ENCODE measurements at places on chromosomes 2 and 18.

DNA sequence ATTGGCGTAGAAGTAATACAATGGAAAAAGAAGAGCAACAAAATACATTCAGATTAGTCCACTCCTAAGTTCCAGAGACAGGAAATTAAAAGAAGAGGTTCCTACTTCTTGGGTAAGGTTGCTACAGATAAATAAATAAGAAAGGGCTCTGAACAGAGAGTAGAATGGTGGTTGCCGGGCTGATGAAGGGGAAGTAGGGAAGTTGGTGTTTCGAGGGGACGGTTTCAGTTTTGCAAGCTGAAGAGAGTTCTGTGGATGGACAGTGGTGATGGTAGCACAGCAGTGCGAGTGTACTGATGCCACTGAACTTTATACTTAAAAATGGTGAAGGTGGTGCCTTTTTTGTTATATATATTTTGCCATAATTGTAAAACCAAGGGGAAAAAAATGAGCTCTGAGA, 48.2 kb downstream of the CABYR start:
- no peak for DNase-seq

DNA sequence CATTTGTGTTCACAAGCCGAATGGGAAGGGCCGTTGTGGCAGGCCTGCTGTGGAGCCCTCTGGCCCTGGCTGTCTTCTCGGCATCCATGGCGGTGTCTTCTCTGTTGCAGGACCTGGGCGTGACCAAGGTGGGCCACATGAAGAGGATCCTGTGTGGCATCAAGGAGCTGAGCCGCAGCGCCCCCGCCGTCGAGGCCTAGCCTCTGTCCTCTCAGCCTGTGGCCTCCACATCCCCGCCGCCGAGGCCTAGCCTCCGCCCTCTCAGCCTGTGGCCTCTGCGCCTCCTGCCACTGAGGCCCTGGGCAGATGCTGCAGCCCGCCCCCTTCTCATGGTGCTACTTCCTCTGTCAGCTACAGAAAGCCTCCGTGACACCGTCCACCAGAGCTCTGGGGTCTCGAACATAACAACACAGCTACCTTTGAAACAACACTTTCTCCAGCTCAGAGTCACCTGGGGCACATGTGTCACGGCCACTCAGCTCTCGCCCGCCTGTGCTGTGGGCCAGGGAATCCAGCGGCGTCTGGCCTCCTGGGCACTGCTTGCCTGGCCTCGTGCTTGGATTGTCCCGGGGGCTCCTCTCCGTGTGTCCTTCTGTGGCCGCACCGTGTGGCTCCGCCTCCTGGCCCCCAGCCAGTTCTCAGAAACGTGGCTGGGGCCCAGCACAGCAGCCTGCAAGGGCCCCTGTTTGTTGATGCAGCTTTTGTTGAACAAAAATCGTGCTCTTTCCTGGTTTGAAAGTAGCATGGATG, 97.1 kb downstream of the USP40 start:
- no peak for DNase-seq

DNA sequence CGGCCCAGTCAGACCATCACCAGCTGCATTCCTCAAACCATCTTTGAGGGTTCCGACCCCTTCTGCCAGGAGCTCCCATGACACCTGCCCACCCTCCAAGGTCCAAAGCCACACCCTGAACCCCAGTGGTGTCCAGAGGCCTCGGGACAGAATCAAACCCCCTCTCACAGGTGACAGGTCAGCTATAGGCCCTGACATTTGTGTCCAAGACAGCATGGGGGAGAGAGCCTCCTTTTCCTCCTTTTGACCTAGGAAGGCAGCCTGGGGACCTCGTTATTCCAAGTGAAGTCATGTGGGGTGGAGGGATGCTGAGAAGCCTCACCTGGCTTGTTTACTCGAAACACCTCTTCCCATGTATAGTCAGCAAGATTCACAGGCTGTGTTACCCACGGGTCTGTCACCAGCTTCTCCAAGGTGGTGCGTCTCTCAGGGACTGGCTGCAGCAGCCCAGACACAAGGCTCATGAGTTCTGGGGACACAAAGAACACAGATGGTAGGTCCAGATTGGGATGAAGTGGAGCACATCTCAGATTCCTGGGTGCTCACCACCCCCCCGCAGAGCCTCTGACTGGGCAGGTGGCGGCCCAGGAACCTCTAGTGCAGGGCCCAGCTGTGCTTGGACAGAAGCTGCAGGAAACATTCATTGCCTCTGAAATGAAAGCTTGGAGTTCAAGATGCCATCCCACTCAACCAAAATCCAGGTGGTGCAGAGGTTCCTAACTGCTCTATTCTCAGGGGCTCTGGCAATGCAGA, 5.1 kb upstream of the MTERF4 start:
- no peak for DNase-seq

DNA sequence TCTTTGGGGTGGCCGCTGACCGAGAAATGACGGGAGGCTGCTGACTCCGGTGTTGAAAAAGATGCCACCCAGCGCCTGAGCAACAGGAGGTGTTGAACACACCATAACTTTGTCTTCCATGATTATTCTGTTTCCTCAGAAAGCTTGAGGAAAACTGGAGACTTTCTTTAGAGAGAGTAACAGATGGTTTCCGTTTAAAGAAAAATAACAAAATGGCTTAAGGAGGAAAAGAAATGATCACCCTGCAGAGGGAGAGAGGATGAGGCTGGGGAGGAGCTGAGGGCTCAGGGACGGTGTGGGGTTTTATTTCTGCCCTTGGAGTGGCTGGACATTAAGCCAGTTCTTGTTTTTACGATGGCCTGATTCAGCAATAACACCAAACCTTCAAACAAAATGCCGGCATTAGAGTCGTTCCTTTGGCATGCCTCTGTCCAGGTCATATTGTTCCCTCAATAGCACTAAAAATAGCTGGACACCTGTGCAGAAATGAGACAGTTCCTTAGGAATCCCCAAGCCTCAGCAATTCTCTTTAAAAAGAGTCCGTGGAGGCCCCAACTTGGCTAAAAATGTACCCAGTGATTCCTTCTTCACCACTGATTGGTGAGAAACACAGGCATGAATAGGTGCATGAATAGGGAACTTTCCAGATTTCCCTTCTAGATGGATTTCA, 182.4 kb downstream of the ALPK2 start:
- DNase-seq = no peak

- DNase-seq = no peak
Measured at GRCh38 chr18:78123144-78123909, 856.3 kb upstream of the SALL3 start.

DNA sequence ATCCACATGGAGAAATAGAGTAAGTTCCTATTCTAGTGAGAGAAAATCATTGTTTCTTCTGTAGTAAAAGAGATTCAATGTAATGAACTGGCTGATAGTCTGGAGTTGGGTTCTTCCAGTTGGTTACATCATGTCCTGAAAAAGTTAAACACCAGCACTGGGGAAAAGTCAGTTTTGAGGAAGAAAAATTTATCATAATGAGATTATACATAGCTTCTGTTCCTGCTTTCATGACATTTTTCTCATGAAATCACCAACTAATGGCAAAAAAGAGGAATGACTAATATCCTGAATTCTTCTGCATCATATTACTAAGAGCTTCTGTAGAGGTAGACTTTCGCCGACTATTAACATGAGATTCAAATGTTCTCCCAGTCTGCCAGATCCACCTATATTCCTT, 69.2 kb upstream of the SLC9A2 start:
- no peak for DNase-seq

- DNase-seq = no peak
Measured at GRCh38 chr18:69205925-69206324, 194.8 kb upstream of the DOK6 start.

DNA sequence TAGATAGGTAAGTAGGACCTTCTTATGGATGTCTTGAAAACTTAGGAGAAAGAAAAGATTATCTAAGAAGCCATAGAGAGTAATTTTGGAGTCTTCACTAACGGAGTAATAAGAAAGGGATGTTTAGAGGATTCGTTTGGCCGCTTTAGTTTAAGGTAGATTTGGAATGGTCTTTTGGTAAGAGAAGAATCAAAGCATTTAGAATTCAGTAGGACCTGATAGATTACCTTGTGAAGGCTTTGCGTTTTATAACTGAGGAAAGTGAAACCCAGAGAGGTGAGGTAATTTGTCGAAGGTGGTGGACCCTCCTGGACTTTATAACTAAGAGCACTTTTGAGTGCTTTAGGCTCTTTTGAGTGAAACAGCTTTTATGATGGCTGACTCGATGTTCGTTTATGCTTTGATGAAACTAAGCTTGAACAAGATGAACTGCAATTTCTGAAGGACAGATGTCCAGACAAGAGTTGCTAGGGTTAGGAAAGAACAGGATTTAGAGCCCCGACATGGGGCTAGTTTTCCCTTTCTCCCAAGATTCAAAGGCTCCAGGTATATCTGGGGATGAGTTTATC, 1.3 kb downstream of the MYL12B start:
- DNase-seq = no peak

DNA sequence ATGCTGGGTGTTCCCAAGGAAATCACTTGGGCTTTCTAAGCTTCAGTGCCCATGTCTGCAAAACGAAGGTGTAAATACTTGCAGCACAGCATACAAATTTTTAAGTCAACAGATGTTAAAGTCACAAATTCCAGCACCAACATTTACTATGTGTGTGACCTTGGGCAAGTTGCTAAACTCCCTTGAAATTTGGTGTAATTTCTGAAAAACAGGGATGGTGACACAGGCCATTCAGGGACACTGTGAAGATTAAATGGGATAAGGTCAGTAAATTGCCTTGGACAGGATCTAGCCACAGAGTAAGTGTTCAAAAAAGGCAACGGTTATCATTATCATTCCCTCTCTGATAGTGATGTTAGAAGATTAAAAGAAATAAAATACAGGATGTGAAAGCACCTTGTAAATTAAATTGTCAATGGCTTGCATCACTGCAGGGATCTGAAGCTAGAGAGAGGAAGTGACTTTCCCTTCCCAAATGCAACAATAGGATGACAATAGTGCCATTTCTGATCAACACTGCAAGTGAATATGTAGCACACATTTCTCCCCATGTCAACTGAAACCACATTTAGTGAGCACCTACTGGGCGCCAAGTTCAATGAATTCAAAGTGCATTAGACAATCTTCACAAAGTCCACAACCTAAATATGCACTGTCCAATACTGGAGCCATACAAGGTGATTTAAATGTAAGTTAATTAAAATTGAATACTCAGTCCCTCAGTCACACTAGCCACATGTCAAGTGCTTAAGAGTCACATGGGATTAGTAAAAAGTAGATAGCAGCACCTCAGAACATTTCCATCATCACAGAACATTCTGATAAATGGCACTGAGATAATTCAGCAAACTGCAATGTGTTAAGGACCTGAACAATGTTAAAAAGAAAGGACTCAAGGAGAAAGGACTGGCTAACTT, 81.2 kb downstream of the STK39 start:
- no peak for DNase-seq

GRCh38 chr2:238387332-238387731, 39.4 kb upstream of the ASB1 start:
- DNase-seq = no peak

GRCh38 chr2:5839550-5839949, 147.4 kb downstream of the SOX11 start:
- DNase-seq = no peak

DNA sequence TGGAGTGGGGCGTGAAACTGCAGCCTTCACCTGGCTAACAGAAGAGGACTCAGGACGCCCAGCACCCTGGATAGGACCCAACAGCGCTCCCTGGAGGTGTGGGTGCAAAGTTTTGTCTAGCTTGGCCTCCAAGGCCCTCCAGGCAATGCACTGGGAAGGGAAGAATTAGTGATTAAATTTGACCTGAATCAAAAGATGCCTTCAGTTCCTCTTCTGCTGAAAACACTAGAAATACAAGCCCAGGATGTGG, 779 bp upstream of the TRIB2 start:
- DNase-seq = peak; percentile 48

DNA sequence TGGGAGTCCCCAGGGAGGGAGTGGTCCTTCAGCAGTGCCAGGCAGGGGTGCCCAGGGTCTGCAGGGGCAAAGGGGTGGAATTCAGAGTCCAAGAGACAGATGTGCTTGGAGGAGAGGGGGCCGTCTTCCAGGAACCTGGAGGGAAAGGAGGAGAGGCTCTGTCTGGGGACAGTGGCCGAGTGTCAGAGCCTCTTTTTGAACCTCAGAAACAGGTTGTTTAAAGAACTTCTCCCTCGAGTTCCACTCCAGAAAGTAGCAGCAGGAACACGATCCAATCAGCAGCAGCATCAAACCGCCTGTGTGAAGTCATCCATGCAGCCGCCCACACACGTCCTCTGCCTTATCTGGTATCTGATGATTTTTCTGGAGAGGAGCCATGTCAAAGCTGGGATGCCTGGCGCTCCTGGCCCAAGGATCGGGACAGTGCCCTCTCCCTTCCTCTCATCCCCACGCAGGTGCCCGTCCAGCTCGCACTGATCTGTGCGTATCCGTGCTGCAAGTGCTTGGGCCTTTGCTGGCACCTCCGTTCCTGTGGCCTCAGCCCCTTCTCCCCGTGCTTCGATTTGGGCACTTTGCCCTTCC, 205.1 kb downstream of the NDUFA10 start:
- DNase-seq = no peak

- peak; percentile 25 for DNase-seq
Measured at GRCh38 chr2:186590759-186591505, 1.1 kb downstream of the ITGAV start.

DNA sequence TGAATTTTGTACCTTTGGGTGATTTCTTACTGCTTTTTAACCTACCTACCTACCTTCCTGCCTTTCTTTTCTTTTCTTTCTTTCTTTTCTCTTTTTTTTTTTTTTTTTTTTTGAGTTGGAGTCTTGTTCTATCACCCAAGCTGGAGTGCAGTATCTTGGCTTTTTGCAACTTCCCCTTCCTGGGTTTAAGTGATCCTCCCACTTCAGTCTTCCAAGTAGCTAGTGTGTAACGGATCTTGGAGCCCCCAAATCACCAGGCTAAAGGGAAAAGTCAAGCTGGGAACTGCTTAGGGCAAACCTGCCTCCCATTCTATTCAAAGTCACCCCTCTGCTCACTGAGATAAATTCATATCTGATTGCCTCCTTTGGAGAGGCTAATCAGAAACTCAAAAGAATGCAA, 61.3 kb downstream of the DDX18 start:
- DNase-seq = no peak

DNA sequence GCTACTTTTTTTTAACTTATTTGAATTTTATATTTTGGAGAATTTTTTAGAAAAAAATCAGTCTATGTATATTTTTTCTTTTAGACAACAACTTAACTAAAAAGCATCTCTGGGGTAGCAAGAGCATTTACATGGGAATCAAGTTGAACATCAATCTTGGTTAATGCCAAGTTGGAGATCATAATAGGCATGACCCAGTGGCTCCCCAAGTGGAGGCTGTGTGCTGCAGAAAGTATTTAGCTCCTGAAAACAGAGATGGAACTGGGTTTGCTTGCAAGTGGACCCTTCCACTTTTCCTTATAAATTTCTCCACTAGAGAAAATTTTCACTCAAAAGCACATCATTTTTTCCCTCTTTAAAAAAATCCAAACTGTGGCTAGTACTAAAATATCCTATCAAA, 23.9 kb upstream of the CAVIN2 start:
- no peak for DNase-seq

GRCh38 chr2:213281156-213281555, 3.1 kb upstream of the SPAG16 start:
- DNase-seq = no peak

- no peak for DNase-seq
Measured at GRCh38 chr2:185012643-185013042, 414.3 kb downstream of the ZNF804A start.

Data from tibial nerve (tissue), 4 donors.